ENCODE measurements at places on chromosomes 12 and 14.
A peak's percentile ranks its signal among the peaks of the same experiment; 100 is the strongest.

GRCh38 chr14:74417201-74417600 is 8.8 kb downstream of the SYNDIG1L start:
- DNase-seq = no peak

- no peak for DNase-seq
These were observed 54.9 kb upstream of the GPR68 start for GRCh38 chr14:91299121-91300115.

GRCh38 chr12:28874758-28875157 is 274.3 kb upstream of the FAR2 start:
- DNase-seq = no peak

GRCh38 chr14:104366931-104367865 is 212.4 kb upstream of the C14orf180 start:
- DNase-seq = no peak

DNA sequence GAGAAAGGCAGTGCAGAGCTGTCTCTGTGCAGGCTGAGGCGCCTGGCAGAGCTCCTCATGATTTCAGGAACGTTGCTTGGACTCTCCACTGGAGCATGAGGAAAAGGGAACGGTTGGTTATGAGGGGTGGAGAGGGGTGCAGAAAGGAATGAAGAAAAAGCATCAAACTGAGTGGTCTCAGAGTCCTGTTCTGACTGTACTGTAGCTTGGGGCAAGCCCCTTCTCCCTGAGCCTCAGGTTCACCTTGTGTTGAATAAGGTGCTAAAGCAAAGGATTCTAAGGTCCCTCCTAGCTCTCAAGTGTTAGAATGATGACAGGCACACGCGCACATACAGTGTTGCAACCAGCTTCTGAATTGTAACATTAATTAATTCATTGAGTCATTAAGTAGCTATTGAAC is 125.2 kb upstream of the PARP11 start:
- no peak for DNase-seq

- no peak for DNase-seq
These were observed 36.0 kb upstream of the PPP4R3A start for GRCh38 chr14:91545946-91546716.

GRCh38 chr14:95273001-95273978 is 46.4 kb downstream of the CLMN start:
- DNase-seq = no peak

DNA sequence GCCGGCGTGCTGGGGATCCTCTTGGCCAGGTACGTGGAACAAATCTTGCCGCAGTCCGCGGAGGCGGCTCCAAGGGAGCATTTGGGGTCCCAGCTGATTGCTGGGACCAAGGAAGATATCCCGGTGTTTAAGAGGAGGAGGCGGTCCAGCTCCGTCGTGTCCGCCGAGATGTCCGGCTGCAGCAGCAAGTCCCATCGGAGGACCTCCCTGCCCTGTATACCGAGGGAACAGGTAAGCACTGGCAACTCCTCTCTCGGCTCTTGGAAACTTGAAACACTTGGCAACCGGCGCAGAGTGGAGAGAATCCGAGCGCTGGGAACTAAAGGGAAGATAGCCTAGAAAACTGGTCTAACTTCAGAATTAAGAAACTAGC is 1.7 kb downstream of the PDE3A start:
- DNase-seq = no peak

- no peak for DNase-seq
These were observed 6.8 kb upstream of the SIX1 start for GRCh38 chr14:60655898-60656685.

DNA sequence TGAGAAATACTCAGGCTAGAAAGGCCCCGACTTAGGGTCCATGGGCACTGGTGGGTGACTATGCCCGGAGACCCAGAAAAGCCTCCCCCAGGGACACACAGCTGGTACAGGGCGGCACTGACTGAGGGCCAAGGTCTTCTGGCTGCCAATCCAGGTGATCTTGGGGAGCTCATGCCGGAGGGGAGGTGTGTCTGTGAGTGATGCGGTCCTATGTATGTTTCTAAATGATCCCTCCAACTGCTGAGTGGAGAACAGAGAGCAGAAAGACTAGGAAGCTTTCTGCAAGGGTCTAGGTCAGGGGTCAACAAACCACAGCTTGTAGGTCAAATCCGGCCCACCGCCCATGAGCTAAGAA is 391 bp downstream of the SERPINA4 start:
- DNase-seq = no peak

GRCh38 chr14:54116198-54116885 is 159.7 kb upstream of the BMP4 start:
- no peak for DNase-seq

DNA sequence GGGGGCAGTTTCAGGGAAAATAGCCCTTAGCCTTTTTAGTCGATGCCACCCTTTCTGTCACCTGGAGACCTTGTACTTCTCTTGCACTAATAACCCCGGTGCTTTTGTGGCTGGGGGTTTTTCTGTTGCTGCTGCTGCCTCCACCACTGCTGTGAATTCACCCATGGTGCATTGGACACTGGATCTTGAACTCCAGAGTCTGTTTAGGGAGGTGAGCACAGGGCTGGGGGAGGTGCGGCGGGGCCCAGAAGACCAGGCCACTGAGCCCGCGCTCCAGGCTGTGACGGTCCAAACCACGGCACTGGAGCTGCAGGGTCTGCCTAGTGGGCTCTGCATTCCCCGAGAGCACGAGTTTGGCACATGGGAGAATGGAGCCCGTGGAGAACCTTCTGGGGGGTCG is 100.6 kb downstream of the NINJ2 start:
- no peak for DNase-seq

- no peak for DNase-seq
These were observed 754 bp downstream of the ACSS3 start for GRCh38 chr12:81078469-81079196.

DNA sequence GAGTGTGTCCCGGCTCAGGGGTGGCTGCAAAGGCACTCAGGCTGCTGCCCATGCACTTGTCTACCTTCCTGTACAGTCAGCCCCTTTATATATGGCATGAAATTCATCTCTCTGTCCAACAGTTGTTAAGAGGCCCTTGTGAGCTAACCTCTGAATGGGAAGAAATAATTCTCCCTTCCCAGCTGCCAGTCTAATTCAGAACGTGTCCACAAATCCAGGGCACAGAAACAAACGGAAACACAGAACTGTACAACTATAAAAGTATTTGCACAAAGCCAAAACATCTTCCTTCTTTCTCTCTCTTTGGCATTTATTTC is 849 bp downstream of the KRT5 start:
- no peak for DNase-seq

GRCh38 chr14:99040711-99041110 is 231.3 kb downstream of the BCL11B start:
- DNase-seq = no peak

- no peak for DNase-seq
These were observed 72.7 kb downstream of the EFCAB11 start for GRCh38 chr14:89881839-89882238.

DNA sequence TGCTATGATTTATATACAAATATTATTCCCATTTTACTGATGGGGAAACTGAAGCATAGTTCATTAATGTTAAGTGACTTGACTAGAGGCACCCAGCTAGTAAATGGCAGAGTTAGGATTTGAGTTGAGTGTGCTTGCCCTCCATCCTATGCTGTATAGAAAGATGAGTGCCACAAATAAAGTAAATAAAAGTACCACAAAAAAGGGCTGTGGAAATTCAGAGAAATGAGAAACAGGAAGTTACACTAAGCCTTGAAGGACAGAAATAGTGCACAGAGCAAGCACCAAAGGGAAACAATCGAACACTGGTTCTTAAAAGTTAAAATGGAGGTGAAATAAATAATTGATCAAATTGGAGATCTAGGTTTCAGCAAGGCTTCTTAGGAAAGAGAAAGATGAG is 9.2 kb upstream of the ABCD2 start:
- no peak for DNase-seq

DNA sequence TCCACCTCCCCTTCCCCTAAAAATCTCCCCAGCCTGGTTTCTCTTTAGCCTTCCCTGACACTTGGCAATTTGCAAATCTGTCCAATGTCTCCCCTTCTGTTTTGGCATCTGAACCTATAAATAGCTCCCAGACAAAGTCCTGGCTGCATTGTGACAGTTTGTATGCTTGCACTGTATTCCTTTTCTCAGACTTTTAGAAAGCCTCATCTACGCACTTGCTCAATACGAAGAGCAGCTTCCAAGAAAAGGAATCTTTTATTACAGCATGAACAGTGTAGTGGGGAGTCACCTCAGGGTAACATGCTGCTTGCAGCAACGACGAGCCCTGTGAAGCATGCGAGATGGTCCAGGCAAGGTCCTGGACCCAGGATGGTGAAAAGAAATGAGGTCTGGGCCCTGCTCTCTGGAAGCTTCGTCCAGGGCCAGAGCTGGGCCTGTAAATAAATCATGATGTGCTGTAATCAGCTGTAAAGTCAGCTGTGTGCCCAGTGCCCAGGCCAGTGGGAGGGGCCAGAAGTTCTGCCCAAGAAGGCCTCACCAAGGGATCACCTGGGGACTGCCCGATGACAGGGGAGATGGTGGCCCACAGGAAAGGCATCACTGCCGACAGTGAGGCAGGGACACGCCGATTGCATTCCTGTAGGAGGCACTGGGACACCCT is 88.3 kb downstream of the RIN3 start:
- no peak for DNase-seq

DNA sequence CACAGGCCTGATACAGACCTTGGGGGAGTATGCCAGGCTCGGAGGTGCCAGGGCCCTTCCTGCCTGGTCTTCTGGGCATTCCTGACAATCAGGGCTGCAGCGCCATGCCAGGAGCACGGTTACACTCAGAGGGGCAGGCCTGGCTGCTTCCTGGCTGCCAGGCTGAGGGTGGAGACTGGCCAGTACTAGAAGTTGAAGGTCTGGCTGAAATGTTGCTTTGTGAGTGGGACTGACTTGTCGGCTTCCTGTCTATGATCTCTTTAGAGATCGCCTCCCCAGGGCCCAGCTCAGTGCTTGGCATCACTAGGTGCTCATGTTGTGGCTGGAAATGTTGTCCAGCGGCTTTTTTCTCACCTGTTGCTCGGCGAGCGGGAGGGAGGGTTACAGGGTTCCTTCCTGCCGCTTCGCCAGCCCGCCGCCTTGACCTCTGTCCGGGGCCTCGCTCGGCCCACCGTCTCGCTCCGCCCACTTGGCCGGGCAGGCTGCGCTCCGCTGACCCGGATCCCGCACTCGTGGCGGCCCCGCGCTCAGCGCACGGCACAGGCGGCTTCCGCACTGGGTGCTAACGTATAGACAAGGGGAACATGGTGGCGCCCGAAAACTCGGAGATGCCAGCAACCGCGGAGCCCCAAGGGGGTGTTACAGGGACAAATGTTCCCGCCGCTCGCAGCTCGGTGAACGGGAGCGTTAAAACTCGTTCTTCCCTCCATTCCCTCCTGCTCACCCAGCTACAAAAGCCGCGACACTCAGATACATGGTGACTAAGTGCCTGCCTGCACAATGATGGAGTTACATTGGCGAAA is 32.6 kb downstream of the PAPLN start:
- no peak for DNase-seq

- DNase-seq = no peak
These were observed 2.2 kb upstream of the NXPH4 start for GRCh38 chr12:57214398-57214781.

GRCh38 chr14:82879949-82880535 is 1346.4 kb upstream of the SEL1L start:
- DNase-seq = no peak

- DNase-seq = no peak
These were observed 141.7 kb downstream of the TMEM132C start for GRCh38 chr12:128408669-128409068.

- DNase-seq = no peak
These were observed 20.0 kb downstream of the RHOJ start for GRCh38 chr14:63224196-63224595.

DNA sequence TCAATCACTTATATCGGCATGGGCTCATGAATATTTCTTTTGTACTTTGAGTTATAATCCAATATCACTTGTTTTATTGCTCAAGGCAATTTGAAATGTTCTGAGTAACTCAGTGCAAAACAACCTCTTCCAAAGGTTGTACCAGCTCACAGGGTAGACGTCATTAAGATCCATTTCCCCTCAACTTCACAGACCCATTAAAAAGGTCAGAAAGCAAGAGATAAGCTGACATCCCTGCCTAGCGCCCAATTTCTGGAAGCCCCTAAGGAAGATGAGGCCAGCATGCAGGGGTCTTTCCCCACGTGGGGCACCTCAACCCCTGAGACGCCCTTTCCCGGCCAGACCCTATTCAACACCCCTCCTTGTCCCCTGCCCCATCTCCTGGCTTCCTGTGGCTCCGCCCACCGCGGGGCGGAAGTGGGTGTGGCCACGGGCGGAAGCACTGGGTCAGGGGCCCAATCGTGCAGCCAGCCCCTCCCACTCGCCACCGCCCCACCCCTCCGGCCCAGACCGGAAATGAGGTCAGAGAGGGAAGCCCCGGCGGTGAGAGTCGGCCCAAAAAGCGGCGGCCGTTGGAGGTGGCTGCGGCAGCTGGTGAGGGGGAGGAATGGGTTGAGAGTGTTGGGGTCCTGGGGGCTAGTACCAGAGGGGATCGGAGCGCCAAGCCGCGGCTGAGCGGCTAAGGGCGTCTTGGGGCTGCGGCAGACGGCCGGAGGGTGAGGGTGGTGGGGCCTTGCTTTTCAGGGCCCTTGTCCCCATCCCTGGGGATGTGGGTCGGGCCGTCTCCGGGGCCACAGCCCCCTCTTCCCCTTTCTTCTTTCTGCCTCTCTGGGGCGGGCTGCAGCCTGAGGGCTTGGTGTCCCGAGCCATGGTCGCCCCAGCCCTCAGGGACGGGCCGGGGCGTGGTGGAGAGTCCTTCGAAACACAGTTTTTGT is at the start of gene GPATCH2L:
Gene GPATCH2L (plus strand): TSS at position 525 of the 935 bp plus-strand sequence. CDS start 2,442 bp downstream, outside the sequence.
- peak; percentile 95 for DNase-seq

DNA sequence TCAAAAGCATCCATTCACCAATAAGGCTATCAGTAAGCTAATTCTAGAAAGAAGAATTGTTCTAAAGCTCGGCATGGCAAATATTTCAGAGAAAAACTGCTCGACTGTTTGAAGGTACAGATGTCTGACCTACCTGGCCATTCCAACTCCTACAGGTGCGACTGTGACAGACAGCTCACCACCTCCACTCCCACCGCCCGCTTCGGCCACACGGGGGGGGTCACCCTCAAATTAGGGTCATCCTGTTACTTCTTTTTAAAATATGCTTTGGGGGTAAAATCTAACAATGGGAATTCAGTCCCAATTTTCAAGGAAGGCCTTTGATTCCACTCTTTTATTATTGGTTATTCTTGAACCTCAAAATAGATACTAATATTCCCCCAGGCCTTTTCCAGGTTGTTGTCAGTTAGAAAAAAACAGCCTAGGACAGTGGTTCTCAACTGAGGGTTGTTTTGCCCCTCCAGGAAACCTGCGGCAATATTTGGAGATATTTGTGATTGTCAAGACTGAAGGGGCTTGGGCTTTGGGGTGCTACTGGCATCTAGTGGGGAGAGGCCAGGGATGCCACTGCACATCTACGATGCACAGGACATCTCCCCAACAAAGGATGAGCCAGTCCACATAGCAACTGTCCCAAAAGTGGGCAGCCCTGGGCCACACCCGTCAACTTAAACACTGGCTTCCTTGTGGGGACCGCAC is 81.2 kb downstream of the BCL11B start:
- no peak for DNase-seq

Data from stimulated activated CD4-positive, alpha-beta T cell treated with anti-CD3 and anti-CD28 coated beads, Interleukin-15, amount 100 ng/mL, for 1 hour (primary cell).